ENCODE measurements at places on chromosomes 4 and X.

DNA sequence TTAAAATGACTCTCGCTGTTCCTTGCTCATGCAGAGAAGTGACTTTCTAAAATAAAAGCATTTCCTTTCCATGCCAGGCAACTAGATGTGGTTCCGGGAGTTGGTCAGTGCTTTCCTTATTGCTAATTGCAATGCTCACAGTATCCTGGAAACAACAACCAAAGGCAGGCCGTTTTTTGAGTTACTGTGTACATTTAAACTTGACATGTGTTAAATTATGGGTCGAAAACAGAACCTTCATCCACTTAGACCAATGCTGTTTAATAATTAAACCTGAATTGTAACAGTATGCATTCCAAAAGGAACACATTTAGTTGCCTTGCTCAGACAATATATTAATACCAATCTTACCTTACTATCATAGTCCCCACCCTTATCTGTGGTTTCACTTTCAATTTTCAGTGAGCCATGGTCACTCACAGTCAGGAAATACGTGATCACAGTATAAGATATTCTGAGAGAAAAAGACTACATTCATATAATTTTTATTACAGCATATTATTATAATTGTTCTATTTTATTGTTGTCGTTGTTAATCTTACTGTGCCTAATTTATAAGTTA, 102.6 kb downstream of the HS6ST2 start:
- no peak for DNase-seq

GRCh38 chr4:182318256-182318655, 75.1 kb downstream of the TENM3 start:
- DNase-seq = no peak

- DNase-seq = no peak
These were observed 1.4 kb downstream of the TMA16 start for GRCh38 chr4:163495900-163496299.

DNA sequence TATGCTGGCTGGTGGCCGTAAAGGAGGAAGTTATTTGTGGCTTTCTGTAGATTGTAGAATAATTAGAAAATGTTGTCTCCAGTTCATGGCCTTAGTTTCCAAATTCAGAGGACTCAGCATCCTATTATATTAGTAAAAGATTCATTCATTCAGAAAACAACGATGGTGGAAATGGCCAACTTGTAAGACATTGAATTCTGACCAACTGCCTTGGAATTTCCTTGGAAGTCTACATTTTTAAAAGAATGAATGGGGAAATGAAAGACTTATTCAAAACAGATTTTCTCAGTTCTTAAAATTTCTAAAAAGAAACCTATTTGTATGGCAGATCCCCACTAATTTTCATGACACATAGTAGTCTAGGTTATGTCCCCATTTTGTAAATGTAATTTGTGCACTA, 561.5 kb downstream of the ANKRD50 start:
- no peak for DNase-seq

GRCh38 chrX:107454302-107454701, 4.8 kb downstream of the FRMPD3 start:
- peak; percentile 33 for DNase-seq

DNA sequence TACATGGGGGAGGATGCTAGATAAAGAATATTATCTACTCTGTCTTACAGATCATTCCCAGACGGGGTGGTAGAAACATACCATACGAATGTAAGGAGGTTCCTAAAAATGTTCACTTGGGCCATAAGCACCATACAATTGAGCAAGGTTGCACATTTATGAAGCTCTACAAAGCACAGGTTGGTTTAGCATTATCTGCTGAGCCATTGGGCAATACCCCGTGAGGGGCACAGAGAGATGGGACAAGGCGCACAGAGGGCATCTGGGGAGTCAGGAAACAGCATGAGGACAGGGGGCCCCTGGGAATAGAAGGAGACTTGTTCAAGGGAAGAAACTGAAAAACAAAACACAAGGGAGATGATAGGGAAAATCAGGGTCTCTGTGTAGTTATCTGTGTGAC, 305.3 kb downstream of the TRIML1 start:
- DNase-seq = no peak

GRCh38 chr4:127783955-127784770, 2.0 kb downstream of the HSPA4L start:
- DNase-seq = no peak

DNA sequence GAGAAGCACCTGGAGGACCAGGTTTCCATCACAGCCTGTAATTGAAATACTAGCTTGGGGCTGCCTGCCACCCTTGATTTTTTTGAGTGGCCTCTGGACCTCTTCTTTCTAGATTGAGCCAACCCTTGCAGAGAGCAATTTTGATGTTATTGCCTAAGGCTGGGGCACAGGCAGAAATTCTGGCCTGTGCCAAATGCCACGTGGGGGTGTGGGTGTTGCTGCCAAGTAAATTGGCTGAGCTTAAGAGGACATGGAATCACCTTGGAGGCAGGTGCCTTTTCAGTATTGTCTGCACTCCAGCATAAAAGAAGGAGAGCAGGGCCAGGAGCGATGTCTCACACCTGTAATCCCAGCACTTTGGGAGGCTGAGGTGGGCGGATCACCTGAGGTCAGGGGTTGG, 286.1 kb upstream of the PRPS2 start:
- DNase-seq = no peak

Data from activated CD4-positive, alpha-beta T cell treated with anti-CD3 and anti-CD28 coated beads, Interleukin-2, amount 50 U/mL, for 48 hours (primary cell).